ENCODE measurements at places on chromosomes 13 and 19.

DNA sequence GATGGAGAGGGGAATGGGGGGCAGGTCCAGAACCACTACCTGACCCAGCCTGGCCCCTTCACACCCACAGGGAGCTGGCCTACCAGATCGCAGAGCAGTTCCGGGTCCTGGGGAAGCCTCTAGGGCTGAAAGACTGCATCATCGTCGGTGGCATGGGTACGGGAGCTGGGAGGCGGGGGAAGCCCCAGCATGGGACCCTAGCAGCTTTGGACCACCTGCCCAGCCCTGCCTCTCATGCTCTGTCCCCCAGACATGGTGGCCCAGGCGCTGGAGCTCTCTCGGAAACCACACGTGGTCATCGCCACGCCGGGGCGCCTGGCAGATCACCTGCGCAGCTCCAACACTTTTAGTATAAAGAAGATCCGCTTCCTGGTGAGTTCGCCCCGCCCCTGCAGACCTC is 2.1 kb downstream of the DDX49 start:
- no peak for DNase-seq

- DNase-seq, result no peak
Observed at GRCh38 chr19:33804021-33804799, 7.5 kb downstream of the KCTD15 start.

DNA sequence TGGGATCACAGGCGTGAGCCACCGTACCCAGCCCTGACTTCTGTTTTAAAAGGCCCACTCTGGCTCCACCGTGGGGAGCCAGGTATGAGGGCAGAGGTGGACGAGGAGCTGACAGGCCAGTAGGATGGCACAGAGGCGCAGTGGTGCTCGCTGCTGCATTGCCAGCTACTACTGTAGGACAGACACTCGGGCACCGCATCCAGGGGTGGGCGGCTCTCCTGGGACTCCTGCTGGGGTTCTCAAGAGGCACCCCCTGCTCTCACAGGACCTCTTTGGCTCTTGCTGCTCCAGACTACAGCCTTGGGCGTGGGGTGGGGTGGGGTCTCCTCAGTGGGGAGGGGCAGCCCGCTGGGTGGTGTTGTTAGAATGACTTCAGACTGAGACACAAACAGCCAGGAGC is 53.4 kb downstream of the LATS2 start:
- no peak for DNase-seq

DNA sequence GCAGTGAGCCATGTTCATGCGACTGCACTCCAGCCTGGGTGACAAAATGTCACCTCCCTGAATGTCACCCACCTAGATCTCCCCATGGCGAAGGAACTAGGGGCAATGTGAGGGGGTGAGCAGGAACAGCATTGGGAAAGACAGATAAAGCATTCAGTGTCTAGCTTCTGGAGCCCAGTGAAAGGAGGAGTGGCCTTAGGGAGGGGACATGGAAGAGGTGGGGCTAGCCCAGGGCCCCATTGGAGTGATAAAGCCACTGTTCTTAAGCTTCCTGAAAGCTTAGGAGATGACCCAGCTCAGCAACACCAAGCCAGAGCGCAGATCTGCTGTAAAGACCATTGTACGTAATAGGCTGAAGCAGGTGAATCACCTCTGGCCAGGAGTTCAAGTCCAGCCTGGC is 13.0 kb upstream of the KCNN1 start:
- DNase-seq, result no peak

DNA sequence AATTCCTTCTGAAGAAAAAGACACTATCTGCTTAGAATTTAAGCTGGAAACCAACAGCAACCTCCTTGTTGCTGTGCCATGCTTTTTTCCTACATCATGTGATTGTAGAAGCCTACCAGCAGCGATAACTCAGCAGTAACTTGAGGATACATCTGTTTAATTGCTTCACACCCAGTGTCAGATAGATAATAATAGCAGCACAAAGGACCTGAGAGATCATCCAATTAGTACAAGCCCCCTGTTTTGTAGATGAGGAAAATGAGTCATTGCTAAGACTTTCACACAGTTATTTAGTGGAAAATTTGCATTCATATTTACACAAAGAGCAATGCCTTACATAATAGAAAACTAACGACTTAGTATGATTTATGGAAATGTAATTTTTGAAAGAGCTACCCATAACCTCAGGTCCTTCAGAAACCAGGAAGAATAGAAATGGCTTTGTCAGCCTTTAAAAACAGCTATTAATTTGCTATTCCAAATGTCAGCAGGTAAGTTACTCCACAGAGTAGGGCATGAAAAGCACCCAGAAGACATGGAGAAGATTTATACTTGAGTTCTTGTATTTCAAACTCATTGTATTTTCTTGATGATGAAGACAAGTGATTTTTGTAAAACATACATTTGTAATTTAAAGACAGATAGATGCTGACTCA is 93.7 kb upstream of the SGCG start:
- DNase-seq, result no peak

- no peak for DNase-seq
Observed at GRCh38 chr19:2371656-2372055, 11.6 kb downstream of the TMPRSS9 start.

- no peak for DNase-seq
Observed at GRCh38 chr13:35343417-35343816, 133.1 kb downstream of the MAB21L1 start.
